ENCODE measurements at places on chromosomes 4 and X. TPM values are rescaled to one million over a fixed set of nuclear protein-coding genes. Genes with fewer than 3 reads are reported as not detected.

DNA sequence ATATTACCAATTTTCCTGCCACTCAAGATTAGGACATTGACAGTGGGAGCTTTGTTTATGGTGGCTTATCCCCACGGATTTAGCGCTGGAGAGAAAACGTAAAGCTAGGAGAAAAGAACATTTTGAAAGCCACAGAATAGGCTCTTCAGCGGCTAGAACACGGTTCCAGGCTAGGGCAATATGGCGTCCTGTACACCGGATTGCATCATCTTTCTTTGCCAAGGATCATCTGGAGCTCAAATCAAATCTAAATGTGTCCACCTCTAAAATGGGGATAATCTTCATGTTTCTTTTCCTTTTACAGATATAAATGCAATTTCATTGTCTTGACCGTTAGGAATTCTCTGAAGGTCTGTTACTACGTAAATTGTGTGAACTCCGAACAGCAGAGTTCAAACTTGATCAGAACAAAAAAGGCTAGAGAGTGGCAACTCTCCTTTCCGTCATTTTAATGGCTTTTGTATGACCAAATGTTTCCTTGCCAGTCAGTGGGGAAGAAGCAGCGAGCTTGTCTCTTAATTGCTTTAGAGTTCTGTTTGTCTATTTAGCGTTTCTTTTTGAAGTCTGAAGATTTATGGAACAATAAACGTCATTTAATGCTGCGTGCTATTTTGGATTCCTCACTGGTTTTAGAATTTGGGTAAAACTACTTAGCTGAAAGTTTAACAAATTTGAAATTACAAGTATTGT, 2.6 kb upstream of the WWC2 start:
- DNase-seq, result no peak

Gene REELD1
- not detected for total RNA-seq

Gene TMEM129
- total RNA-seq, result 47.7 TPM

Gene DGKQ
- total RNA-seq, result 14.2 TPM

- DNase-seq, result no peak
These were observed 29.2 kb downstream of the MSN start for GRCh38 chrX:65696613-65697012.

Gene PPP3CA
- total RNA-seq, result 15.5 TPM

DNA sequence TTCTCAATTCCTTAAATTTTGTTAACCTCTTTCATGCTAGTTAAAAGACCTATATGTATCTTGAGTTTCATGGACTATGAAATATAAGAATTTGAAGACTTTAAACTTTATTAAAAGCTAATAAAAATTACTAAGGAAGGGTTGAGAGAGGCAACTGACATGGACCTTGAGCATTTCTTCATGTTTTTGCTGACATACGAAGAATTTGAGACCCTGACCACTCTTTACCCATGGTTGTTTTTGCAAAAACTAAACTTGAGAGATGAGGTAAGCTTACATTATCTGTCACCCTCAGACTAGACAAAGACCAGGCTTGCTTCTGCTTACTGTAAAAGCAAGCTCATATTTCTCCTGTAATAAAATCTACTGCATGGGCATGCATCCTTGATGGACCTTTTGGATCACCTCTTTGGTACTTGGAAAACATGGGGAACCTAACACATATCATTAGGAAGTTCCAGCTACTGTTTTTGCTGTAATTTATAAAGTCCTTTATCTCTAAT, 338.2 kb upstream of the PABPC4L start:
- DNase-seq, result no peak

DNA sequence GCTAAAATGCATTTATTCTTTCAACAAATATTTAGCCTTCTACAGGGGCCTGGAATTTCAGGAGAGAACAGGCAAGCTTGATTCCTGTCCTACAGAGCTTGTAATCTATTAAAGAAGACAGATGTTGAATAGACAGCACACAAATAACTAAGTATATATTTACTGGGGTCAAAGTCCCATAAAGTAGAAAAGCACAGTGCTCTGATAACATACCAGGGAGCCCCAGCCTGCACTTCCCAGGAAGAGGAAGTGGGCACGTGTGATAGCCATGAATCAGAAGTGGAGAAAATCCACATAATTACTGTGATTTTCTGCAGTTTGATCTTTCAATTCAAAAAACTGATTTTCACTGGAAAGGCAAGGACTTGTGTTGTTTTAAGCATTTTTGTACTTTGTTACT, 129.1 kb downstream of the EGF start:
- no peak for DNase-seq

GRCh38 chr4:70110917-70111316, 43.1 kb upstream of the PRR27 start:
- DNase-seq, result no peak

GRCh38 chrX:44305921-44306320, 37.6 kb downstream of the EFHC2 start:
- no peak for DNase-seq

- no peak for DNase-seq
These were observed 514.5 kb upstream of the SMIM31 start for GRCh38 chr4:164239433-164239832.

All from PC-3 (cell line).